Stimulated activated CD4-positive, alpha-beta T cell treated with anti-CD3 and anti-CD28 coated beads, Interleukin-1b, Interleukin-23, amount 100 ng/mL, for 4 hours (primary cell): ENCODE measurements at places on chromosomes 3 and 15.

GRCh38 chr3:193348686-193349085, 29.9 kb downstream of the ATP13A5 start:
- no peak for DNase-seq

GRCh38 chr3:139301183-139301582, 42.6 kb upstream of the MRPS22 start:
- DNase-seq, result no peak

DNA sequence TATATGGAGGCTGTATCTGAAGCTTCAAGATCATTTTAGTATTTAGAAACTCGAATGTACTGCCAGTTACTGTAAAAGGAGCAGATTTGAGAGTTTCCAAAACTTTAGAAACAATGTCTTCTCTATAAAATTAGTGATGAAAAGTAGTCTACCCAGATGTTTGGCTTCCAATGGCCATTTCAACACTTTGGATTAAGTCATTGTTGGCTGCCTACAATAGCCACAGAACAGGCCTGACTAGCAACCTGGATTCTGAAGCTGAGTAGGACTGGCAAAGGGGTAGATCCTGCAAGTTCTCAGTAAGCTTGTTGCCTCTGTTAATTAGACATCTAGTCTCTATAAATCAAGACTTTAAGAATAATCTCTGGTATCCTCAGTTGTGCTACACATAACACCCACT, 239.0 kb upstream of the KCNMB2 start:
- no peak for DNase-seq

- peak; percentile 3 for DNase-seq
Observed at GRCh38 chr3:179451265-179452175, at the start of gene GNB4. Gene GNB4, minus strand, starts transcription at chr3:179451470. Its CDS starts 25,270 bp downstream, at chr3:179426200.

- DNase-seq, result no peak
Observed at GRCh38 chr15:42402455-42403205, 43.3 kb downstream of the CAPN3 start.

DNA sequence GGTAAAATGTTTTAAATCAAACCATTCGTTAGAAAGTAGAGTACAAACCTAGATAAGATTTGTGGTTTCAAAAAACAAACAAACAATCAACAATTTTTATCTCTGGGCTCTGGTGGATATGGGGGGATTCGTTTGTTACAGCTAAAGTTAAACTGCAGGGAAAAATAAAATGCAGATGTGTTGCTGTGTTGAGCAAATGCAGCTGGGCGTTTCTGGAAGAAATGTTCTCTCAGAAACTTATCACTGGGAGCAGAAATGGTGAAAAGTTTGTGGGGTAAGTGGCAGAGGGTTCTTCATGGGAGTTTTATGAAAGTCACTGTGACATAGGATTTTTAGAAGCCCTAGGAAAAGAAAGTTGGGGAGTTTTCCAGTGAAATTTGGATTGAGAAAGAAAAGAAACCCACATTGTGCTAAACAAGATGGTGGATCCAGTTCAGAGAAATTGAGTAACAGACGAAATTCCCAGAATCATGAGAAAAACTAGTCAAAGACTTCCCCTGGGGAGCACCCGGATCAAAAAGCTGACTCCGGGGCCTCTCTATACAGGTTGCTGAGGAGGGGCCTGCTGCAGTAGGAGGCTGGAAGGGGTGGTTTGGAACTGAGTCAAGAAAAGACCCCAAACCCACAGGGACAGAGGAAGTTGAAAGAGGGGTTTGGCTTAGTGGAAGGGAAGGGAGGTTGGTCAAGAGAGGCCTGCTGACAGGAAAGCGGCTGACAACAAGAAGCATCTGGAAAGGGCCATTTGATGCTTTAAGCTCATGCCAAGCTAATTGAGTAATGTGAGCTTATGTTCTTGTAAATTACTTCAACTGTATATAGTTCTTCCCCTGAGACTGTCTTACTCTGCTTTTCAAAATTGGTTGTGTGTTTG, 108.7 kb downstream of the RARB start:
- DNase-seq, result no peak

- no peak for DNase-seq
Observed at GRCh38 chr15:77493324-77493907, 72.7 kb downstream of the HMG20A start.

- DNase-seq, result no peak
Observed at GRCh38 chr3:66597308-66597863, 96.6 kb upstream of the LRIG1 start.

DNA sequence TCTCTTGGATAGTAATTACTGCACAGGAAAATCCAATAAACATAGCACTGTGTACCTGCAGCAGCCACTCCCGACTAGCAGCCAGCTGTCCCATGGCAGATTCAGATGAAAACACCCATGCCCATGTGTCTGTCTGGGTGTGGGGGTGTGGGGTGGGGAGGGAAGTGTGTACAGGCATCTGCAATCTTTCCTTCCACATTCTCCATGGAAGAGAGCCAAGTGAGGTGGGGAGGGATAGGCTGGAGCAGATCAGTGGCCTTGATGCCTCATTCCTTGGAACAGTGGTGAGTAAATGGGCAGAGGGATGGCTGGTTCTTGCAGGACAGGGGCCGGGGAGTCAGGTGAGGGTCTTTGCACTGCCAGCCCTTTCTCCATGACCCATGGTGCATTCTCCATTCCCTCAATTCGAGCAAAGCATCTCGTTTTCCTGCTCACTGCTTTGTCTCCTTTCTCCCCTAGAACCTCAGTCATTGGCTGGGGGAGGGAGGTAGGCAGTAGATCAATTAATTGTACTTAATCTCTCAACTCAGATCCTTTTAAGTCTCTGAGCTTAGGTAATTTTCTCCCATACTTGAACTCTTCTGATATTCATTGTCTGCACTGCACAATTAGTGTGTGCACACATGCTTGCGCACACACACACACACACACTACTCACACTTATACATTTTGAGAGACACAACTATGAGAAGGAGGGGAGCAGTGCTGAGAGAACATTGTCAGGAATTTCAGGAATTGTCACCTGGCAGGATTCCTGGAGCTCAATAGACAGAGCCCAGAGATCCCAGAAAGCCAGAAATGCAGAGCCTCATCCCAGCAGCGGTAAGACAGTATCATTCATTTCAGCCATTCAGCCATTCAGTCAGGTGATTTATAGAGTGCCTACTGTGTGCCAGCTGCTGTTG, 31.9 kb downstream of the PDIA5 start:
- no peak for DNase-seq

GRCh38 chr15:72161361-72162132, 36.0 kb downstream of the GRAMD2A start:
- DNase-seq, result no peak

GRCh38 chr15:98043160-98044014, 82.9 kb downstream of the ARRDC4 start:
- no peak for DNase-seq

- no peak for DNase-seq
Observed at GRCh38 chr3:136546720-136547119, 205.5 kb downstream of the STAG1 start.

- no peak for DNase-seq
Observed at GRCh38 chr15:57516327-57517029, 75.2 kb upstream of the MYZAP start.

DNA sequence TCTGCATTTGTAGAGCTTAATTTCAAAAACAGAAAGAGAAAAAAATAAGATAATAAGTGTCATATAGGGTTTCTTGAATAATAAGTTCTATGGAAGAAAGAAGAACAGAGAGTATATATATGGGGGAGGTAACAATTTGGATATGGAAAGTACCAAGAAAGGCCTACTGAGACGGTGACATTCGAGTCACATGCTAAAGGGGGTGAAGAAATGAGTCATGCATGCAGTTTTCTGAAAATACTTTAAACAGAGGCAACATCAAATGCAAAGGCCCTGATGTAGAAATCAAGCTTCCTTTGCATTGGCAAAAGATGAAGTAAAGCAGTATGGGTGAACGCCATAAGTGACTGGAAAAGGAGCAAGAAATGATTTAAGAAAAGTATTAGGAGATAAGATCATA, 371.6 kb upstream of the ZNF385D start:
- no peak for DNase-seq

GRCh38 chr3:110955301-110955880, 116.2 kb upstream of the NECTIN3 start:
- DNase-seq, result no peak

- DNase-seq, result no peak
Observed at GRCh38 chr3:70811880-70812279, 499.4 kb upstream of the MDFIC2 start.
